AG09319 (cell line): ENCODE measurements at places on chromosomes 16 and 17.

- DNase-seq = no peak
Observed at GRCh38 chr17:55190748-55191147, 74.0 kb upstream of the HLF start.

DNA sequence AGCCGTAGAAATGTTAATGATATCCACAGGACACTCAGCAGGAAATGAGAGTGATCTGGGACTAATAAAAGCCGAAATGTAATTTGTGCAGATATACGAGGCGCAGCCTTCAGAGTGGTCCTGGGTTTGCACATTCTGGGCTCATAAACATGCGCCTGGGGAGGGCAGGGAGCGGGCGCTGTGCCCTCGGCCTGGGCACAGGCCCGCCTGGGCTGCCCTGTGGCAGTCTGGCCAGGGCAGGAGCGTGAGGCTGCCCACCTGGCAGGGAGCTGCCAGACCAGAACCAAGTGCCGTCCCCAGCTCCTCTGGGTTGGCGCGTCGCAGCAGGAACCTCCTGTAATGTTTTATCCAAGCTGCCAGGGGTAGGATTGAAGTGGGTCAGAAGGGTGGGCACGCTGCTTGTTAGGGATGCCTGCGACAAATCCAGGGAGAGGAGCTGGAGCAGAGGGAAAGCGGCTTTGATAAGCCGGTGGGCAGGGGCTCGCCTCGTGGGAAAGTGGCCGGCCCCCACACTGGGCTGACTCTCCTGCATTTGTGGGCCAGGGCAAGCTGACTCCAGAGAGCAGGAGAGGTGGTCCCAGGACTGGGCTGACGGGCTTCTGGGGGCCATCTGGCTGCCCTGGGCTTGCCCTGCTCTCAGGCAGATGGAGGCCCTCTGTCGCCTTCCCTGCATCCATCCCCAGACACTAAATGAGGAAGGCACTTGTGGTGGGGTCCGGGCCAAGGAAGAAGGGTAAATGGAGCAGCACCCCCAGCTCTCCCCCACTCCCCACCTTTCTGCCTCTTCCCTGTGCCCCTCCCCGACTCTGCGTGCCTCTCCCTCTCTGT lies 45.9 kb downstream of the SREBF1 start:
- no peak for DNase-seq

DNA sequence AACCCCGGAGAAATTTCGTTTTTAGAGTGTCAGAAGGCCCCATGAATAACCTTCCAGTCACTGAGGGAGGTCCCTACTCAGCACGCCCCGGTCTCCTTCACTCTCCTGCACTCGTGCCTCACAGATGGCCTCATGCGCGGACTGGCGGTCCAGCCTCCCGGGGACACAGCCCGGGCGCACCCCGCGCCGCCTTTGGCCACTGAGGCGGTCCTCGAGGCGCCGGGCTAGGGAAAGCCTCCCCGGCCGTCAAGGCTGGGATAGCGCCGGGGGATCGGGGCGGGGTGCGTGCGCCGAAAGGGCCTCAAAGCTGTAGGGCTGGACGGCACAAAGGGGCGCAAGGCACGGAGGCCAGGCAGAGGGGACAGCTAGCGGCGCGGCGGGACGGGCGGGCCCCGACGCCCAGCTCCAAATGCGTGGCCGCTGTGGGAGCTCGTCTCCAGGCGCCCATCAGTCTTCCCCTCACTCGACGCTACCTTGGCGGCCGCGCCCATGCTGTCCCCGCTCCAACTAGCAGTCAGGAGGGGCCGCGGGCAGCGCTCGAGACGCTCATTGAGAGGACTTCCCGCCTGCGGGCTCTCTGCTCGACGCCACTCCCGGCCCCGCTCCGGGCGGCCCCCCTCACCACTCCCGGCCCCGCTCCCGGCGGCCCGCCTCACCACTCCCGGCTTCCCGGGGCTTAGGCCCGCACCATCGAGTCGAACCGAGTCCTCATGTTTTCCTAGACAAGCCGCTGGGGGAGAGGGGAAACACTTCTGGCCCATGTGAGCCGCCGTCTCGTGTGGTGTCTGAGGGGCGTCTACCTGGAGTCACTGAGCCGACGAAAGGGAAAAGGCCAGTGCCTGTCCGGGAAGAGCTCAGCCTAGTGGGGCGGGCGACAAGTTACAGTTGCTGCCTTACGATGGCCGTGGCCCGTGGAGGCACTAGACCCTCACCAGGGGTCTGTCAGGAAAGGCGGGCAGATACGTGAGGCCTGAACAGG lies at the start of gene USP6:
USP6 (plus strand) TSS at position 360 of the 979 bp plus-strand sequence. CDS start 14,336 bp downstream, outside the sequence.
- DNase-seq = no peak

- DNase-seq = no peak
Observed at GRCh38 chr16:56261656-56262055, 70.4 kb downstream of the GNAO1 start.

- no peak for DNase-seq
Observed at GRCh38 chr17:30796016-30796415, 28.5 kb downstream of the CRLF3 start.

GRCh38 chr17:51425773-51426172 lies 165.4 kb downstream of the UTP18 start:
- no peak for DNase-seq

GRCh38 chr16:21302898-21303528 lies 24.9 kb upstream of the CRYM start:
- DNase-seq = peak; percentile 38

DNA sequence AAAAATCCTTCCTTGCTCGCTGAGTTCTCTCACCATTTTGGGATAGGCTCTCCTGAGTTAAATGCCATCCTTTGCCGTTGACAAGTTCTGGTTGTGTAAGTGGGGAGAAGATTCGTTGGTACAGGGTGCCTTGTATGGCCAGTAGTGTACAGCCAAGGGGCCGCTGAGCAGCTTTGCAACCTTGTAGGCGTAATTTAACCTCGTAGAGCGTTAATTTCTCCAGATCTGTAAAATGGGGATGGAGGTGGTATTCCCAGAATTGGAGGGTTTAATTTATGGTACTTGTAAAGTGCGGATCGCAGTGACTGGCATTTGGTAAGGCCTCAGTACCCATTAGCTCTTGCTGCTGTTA lies 1.4 kb downstream of the ARSG start:
- no peak for DNase-seq

GRCh38 chr17:30323895-30324319 lies 9.9 kb downstream of the TMIGD1 start:
- DNase-seq = no peak

DNA sequence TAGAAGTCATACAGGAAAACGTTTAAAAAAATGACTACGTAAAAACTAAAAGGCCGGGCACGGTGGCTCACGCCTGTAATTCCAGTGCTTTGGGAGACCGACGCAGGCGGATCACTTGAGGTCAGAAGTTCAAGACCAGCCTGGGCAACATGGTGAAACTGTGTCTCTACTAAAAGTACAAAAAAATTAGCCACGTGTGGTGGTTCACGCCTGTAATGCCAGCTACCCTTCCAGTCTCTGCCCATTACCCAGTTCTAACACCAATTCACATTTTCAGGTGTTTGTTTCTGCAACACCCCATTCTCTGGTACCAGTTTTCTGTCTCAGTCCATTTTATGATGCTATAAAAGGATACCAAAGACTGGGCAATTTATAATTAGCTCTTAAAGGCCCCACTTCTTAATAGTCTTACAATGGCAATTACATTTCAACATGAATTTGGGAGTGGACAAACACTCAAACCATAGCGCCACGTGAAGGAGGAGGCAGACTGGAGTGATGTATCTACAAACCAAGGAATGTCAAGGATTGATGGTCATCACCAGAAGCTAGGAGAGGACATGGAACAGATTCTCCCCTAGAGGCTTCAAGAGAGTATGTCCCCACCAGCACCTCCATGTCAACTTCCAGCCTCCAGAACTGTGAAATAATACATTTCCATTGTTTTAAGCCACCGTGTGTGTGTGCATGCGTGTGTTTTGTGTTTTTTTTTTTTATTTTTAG lies 791 bp upstream of the C17orf75 start:
- DNase-seq = no peak

- no peak for DNase-seq
Observed at GRCh38 chr17:32486701-32487472, at the start of gene CDK5R1. Gene CDK5R1, plus strand, starts transcription at chr17:32486993. Its CDS starts 628 bp downstream, at chr17:32487621.

DNA sequence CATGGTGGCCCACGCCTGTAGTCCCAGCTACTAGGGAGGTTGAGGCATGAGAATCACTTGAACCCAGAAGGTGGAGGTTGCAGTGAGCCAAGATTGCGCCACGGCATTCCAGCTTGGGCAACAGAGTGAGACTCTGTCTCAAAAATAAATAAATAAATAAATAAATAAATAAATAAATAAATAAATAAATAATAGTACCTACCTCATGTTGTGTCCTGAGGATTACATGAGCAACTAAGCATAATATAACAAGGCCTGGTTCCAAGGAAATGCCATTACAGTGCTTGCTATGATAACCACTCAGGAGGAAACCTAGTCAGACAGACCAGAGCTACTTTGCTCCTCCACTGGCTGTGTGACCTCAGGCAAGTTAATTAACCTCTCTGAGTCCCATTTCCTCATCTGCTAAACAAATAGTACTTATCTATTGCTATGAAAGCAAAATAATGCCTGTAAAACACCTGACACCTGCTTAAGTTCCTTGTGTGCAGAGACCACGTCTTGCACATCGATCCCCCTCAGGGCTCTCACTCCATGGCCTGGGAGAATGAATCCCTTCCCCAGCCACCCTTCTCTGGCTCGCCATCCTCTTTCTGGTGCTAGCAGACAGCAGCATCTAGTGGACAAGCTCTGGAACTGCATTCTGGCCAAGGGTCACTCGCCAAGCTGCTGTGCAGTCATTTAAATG lies 7.5 kb downstream of the EPOP start:
- DNase-seq = peak; percentile 32

DNA sequence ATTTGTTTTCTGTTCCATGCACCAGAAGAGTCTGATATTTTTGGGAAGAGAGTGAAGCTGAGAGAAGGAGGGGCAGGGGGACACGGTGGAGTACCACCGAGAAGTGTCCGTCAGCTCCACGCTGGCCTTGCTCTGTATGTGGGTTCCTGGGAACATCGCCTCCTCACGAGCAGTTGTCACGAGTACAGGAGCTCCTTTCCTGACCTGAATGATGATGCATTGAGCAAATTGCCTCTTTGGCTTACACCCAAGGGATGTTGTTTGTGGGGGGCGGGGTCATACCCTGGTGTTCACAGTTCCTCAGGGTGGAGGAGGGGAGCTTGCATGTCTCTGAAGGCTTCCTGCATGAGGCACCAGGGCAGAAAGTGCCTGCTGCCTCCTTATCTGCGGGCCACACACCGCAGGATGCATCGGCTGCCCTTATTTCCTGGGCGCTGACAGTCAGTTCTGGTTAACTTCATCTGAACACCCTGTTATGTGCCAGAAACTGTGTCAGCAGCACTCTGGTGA lies 36.2 kb downstream of the RGS9 start:
- DNase-seq = no peak

- DNase-seq = no peak
Observed at GRCh38 chr16:14502932-14503741, 126.9 kb downstream of the PARN start.

DNA sequence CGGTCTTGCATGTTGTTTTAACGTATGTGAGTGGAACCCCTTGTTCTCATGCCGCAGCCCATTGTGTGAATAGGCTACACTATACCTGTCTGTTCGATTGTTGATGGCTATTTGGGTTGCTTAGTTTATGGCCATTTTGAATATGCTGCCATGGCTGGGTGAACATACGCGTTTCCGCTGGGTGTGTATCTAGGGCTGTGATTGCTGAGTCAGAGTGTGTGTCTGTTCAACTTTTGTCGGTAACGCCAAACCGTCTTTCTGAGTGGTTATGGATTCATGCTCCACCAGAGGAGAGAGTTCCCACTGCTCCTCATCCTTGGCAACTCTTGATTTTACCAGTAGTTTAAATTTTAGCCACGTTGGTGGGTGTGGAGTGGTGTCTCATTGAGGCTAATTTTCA lies 77.0 kb downstream of the METRNL start:
- DNase-seq = no peak

DNA sequence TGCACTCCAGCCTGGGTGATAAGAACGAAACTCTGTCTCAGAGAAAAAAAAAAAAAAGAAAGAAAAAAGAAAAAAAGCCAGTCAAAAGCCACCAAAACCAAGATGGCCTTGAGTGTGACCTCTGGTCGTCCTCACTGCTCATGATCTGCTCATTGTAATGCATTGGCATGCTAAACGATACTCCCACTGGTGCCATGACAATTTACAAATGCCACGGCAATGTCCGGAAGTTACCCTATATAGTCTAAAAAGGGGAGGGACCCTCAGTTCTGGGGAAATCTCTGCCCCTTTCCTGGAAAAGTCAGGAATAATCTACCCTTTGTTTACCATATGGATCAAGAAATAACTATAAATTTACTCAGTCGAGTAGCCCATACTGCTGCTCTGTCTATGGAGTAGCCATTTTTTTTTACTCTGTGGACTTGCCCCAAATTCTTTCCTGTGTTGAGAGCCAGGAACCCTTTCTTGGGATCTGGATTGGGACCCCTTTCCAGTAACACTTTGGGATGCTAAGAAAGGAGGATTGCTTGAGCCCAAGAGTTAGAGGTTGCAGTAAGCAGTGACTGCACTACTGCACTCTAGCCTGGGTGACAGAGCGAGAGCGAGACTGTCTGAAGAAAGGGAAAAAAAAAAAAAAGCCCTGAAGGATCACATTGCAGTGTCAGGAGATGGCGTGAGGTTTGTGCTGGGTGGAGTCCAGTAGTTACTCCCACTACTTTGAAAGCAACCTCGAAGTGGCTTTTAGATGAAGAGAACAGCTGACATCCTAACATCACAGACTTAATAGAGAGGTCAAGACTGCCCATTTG lies 3.7 kb upstream of the TMEM231 start:
- DNase-seq = peak; percentile 44

GRCh38 chr17:74145756-74146155 lies 57.7 kb upstream of the RPL38 start:
- DNase-seq = no peak

DNA sequence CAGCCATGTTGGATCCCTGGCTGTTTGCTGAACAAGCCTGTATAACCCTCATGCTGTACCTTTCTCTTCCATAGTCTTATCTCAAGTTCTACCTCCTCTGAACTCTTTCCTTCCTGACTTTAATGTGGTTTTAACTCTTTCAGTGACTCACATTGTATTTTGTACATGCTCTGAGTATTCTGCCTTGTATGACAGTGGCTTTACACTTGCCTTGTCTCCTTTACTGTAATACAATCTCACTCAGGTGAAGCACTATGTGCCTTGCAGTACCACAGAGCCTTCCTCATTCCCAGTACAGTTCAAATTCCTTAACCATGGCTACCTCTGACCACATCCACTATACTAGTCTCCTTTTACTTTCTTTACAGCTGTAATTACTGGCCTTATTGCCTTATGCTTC lies 14.1 kb downstream of the PSMD11 start:
- no peak for DNase-seq

GRCh38 chr17:34721326-34721725 lies 141.9 kb downstream of the TMEM132E start:
- DNase-seq = no peak

GRCh38 chr16:51057969-51058337 lies 93.1 kb downstream of the SALL1 start:
- DNase-seq = no peak

DNA sequence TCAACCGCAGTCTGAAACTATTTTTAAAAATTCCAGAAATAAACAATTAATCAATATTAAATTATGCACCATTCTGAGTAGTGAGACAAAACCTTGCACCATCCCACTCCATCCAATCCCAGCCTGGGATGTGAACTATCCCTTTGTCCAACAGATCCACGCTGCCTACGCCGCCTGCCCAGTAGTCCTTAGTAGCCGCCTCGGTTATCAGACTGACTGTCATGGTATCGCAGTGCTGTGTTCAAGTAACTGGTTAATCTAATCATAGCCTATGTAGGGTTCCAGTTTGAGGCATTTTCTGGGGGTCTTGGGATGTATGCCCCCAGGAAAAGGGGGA lies 437.7 kb downstream of the HS3ST3B1 start:
- no peak for DNase-seq

GRCh38 chr17:51374209-51374608 lies 113.9 kb downstream of the UTP18 start:
- no peak for DNase-seq

GRCh38 chr17:288802-289356 lies 63.7 kb downstream of the RPH3AL start:
- DNase-seq = no peak
